ENCODE measurements at places on chromosomes 3 and 15.

- no peak for DNase-seq
Measured at GRCh38 chr3:66297900-66298299, 77.1 kb downstream of the SLC25A26 start.

GRCh38 chr3:113058188-113058587 lies 67.4 kb downstream of the GTPBP8 start:
- no peak for DNase-seq

- DNase-seq: no peak
Measured at GRCh38 chr3:99131876-99132275, 230.4 kb upstream of the DCBLD2 start.

- no peak for DNase-seq
Measured at GRCh38 chr15:59654046-59654445, 3.3 kb downstream of the GTF2A2 start.

DNA sequence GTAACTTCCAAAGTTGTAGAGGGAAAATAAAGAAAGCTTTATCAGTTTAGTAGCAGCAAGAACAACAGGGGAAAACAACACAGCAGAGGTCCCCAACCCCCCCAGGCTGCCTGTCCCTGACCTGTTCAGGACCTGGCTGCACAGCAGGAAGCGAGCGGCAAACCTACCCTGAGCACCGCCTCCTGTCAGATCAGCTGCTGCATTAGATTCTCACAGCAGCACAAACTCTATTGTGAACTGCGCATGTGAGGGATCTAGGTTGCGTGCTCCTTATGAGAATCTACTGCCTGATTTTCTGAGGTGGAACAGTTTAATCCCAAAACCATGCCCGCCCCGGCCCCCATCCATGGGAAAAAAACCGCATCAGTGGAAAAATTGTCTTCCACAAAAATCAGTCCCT lies 40.3 kb downstream of the USP50 start:
- no peak for DNase-seq

GRCh38 chr3:187999821-188000220 lies 154.1 kb upstream of the LPP start:
- peak; percentile 49 for DNase-seq

GRCh38 chr3:100046986-100047385 lies 67.3 kb downstream of the FILIP1L start:
- DNase-seq: no peak

- no peak for DNase-seq
Measured at GRCh38 chr3:42702982-42703694, 540 bp upstream of the HHATL start.
